M059J (cell line): ENCODE measurements at places on chromosomes 7 and 10.

DNA sequence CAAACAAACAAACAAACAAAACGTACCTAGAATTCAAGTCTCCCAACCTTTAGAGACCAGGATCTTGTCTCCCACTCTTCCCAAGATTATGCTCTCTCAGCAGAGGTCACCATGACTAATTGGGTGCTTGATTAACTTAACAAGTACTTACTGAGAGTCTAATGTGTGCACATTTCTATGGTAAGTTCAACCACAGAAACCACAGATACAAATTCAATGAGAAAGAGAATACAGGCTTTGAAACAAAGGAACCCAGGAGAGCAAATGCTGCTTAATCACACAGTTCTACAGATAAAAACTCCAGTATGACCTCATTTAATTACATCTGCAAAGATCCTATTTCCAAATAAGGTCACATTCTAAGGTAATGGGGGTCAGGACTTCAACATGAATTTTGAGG, 142.8 kb downstream of the DNAJC1 start:
- DNase-seq, result peak; percentile 45

DNA sequence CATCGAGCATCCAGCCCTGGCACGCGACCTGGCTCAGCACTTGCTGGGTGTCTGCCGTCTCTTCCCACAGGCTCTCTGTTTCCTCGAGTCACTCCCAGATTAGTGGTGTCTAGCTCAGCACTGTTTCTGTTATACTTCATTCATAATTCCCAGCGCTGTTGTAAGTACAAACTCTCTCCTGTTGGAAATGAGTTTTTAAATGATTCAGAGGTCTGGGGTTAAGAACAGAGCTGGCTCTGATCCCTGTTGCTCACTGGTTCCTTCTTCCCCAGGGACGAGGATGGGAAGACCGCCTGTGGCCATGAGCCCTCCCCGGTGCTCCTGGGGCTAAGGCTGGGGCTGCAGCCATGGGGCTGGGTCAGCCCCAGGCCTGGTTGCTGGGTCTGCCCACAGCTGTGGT, 17.3 kb upstream of the C10orf95 start:
- no peak for DNase-seq

- peak; percentile 50 for DNase-seq
Observed at GRCh38 chr10:88401671-88402347, 181.3 kb downstream of the RNLS start.

- no peak for DNase-seq
Observed at GRCh38 chr7:69700331-69700730, 102.1 kb downstream of the AUTS2 start.

DNA sequence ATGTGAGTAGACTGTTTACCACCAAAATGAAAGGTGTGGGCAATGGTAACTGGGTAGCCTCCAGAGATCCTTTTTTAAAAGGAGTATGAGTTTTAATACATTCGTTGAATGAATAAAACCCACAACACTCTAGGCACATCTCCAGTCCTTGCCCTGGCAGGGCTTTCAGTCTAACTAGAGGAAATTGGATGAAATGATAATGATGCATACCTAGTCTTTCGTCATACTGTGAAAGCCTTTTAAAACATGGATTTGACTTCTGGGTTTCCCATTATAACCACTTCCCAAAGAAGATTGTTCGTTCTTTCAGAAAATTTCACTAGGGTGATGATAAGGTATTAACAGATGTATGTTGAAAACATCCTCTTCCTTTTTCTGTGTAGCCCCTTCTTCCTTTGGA, 110.8 kb downstream of the REEP3 start:
- peak; percentile 36 for DNase-seq

DNA sequence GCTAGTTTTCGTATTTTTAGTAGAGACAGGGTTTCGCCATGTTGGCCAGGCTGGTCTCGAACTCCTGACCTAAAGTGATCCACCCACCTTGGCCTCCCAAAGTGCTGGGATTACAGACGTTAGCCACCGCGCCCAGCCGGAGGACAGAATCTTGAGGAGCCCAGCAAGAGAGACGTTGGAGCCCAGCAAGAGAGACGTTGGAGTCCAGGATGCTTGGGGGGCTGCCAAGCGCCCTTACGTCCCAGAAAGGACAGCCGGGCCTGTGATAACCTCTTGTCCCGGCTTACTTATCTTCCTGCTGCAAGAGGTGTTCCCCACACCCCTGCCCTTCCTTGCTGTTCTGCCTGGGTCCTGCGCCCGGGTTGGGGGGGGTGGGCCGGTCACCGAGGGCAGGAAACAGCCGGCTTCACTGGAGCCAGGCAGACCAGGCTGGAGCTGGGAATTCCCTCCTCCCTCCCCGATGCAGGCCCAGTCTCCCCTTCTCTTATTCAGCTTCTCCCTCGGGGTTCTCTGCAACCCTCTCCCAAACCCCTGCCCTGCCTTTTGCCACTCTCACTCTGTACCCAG, 1.9 kb upstream of the EPHB4 start:
- no peak for DNase-seq

DNA sequence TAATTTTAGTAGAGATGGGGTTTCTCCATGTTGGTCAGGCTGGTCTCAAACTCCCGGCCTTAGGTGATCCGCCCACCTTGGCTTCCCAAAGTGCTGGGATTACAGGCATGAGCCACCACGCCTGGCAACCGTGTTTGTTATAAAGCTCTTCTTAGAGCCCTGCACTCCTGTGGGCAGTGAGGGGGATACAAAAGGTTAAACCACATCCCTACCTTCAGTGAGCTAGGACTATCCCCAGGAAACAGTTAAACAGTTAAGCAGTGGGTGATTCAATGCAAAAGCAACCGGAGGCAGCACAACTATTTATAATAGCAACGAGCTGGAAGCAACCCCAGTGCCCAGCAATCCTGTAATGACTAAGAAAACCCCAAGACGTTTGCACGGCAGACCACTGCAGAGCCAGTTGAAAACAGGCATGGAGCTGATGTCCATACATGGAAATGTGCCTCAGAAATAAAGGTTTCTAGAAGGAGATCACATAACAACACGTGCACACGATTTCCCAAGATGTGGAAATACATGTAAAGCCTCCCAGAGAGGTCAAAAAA, 107.2 kb upstream of the LYZL2 start:
- peak; percentile 97 for DNase-seq

DNA sequence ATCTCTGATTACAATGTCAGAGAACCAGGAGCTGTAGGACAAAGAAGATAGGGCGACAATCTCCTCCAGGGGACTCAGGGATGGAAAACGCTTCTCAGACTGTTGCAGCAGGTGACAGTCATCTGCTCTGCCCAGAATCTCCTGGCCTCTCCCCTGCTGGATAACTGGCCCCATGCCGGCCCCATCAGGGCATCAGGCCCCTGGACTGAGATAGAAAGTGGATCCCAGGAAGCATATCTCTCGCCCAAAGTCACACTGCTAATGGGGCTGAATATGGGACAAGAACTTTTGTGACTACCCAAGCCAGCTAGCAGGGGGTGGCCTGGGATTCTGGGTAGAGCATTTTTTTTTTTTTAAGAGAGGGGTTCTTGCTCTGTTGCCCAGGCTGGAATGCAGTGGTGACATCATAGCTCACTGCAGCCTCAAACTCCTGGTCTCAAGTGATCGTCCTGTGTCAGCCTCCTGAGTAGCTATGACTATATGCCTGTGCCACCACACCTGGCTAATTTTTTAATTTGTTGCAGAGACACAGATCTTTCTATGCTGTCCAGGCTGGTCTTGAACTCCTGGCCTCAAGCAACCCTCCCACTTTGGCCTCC, 20.5 kb upstream of the MLXIPL start:
- no peak for DNase-seq

GRCh38 chr10:124641282-124642087, 102.7 kb downstream of the FAM53B start:
- DNase-seq, result no peak

DNA sequence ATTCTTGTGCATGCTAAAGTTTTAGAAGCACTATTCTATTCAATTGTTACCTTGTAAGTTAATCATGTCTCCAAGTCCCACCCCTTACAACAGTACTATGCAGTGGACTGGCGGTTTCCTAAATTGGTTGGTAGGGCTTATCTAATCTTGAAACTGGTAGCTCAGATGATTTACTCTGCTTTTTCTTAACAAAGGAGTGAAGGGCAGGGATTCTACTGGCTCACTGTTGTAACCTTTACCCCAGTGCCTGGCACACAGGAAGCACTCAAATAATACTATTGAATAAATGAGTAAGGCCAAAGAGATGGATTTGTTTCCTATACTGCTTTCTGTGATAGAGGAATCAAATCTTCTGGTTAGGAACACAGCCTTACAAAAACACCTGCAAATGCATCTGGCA, 46.0 kb upstream of the CYCS start:
- no peak for DNase-seq

- DNase-seq, result peak; percentile 89
Observed at GRCh38 chr10:60827791-60828488, 49.7 kb downstream of the CDK1 start.

GRCh38 chr10:106551501-106552062, 612.9 kb downstream of the SORCS1 start:
- DNase-seq, result no peak

DNA sequence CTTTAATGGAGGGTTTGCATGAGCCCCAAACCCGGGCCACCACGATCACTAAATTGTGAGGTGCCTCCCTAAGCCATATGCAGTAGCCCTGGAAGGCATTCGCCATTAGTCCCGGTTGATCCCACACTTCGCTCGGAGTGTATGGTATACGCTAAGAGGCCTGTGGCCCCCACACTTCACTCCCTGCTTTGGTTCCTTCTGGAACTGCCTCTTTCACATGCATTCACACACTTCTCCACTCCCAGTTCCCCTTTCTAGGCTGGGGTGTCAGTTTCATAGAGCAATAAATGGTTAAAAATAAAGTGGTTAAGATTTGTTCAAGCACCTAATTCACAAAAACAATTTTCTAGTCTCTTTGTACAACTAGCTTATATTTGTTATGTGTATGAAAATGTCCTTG, 212.1 kb upstream of the KCND2 start:
- DNase-seq, result no peak

DNA sequence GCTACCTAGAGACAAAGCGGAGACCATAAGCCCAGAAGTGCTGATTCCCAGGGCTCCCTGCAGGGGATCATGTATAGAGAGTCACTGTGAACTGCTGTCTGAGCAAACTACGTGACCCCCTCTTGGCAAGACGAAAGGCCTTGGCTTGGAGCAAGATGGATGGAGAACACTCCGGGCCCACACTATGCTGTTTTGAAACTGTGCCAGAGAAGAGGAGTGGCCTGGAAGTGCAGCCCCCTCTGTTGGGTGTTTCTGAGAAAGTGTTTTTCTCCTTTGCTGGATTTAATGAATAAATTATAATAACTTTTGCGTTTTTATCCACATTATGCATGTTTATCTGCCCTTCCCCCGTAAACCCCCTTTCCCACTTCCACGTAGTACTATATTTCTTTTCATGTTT, 639.3 kb upstream of the GALNT17 start:
- DNase-seq, result no peak

GRCh38 chr10:14545827-14546226, 215.1 kb upstream of the FRMD4A start:
- DNase-seq, result peak; percentile 66

GRCh38 chr10:118993214-118993613, 36.3 kb upstream of the NANOS1 start:
- DNase-seq, result no peak

DNA sequence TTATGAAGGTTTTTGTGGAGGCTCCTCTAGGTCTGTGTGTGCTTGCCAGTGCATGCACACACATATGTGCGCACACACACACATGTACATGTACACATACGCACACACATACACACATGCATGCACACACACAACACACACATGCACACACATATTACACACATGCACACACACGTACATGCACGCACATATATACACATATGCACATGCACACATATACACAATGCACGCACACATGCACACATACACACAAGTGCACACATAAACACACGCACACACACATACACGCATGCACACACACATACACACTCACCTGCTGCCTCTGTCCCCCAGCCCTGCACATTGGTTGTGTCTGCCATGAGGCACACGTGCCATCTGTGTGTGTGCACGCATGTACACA, 66.3 kb downstream of the NEURL1 start:
- DNase-seq, result no peak

DNA sequence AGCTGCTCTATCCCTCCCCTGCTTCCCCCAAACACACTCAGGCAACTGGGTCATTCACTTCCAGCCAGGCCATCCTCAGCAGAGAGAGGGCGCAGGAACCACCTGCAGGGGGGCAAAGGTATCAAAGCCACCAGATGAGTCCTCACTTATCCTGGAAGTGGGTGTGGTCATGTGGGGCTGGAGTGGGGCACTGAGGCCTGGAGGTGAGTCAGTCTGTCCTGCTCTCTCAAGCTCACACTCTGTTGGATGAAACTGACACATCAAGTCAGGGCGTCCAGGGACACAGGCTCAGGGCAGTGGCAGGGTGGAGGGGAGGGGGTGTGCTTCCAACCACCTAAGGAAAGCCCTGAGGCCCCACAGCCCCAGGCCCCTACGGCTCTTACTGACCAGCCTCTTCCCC, 8.0 kb upstream of the ELFN1 start:
- DNase-seq, result no peak

DNA sequence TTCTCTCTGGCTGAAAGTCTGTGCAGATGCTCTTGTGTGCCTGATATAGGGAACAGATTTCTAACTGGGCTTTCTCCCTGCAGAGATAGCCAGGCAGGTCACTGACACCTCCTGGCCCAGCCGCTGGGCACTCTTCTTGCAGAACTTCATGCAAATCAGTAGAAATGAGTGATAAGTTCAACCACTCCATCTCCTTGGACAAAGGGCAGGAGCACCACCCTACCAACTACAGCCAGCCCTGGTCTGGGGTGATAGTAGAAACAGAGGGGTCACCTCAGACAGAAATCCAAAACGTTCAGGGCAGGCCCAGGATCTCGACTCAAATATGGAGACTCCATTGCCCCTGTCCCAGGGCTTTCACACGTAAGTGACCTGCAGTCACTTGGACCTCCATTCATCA, 917.8 kb upstream of the ZNF722 start:
- DNase-seq, result no peak

DNA sequence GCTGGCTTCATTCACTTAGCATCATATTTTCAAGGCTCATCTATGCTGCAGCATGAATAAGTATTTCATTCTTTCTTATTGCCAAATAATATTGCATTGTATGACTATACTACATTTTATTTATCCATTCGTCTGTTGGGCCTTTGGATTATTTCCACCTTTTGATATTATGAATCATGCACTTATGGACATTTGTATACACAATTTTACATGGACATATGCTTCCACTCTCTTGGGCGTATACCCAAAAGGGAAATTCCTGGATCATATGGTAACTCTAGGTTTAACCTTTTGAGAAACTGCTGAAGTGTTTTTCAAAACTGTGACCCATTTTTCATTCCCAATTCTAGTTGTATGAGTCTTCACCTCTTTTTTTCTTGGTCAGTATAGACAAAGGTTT, 80.3 kb upstream of the GNAI1 start:
- DNase-seq, result no peak

GRCh38 chr7:156151078-156151477, 338.8 kb upstream of the SHH start:
- no peak for DNase-seq

GRCh38 chr10:84159076-84159685, 14.4 kb upstream of the GPR15LG start:
- no peak for DNase-seq
